ENCODE measurements at places on chromosomes 6 and 20.

GRCh38 chr6:157273756-157274470 lies 49.4 kb downstream of the TMEM242 start:
- no peak for DNase-seq

DNA sequence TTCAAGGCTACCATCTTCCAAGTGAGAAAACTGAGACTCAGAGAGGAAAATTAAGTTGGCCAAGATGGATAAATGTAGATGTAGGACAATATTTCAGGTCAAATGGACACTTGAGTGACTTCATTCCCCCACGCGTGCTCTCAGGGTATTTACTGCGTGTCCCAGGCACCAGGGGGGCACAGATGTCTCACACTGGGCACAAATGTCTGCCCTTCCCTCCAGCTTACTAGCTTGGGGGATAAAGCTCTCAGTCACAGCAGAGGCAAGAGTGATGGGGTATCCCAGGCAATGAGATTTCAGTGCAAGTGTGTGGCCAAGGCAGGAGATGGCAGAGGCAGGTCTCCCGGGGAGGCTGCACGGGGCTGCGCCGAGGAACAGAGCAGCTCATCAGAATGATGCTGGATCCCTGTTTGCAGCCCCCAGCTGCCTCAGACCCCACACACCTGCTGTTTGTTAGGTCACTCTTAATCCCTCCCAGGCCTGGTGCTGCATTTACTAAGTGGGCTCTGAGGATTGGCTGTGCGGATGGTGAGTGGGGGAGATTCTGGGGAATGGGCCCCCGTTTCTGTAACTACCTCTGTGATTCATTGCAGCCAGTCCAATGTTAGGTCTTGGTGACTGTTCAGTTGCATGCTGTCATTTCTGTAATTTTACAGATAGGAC lies 44.1 kb downstream of the PTK7 start:
- no peak for DNase-seq

- no peak for DNase-seq
These were observed 537.2 kb downstream of the PKHD1 start for GRCh38 chr6:51550243-51550642.

GRCh38 chr6:153526479-153526878 lies 395.4 kb upstream of the RGS17 start:
- DNase-seq: no peak

- no peak for DNase-seq
These were observed 106.9 kb downstream of the IPCEF1 start for GRCh38 chr6:154249499-154250298.

GRCh38 chr6:156933201-156934068 lies 156.3 kb downstream of the ARID1B start:
- no peak for DNase-seq

- DNase-seq: no peak
These were observed 267.9 kb upstream of the CITED2 start for GRCh38 chr6:139642346-139642745.

DNA sequence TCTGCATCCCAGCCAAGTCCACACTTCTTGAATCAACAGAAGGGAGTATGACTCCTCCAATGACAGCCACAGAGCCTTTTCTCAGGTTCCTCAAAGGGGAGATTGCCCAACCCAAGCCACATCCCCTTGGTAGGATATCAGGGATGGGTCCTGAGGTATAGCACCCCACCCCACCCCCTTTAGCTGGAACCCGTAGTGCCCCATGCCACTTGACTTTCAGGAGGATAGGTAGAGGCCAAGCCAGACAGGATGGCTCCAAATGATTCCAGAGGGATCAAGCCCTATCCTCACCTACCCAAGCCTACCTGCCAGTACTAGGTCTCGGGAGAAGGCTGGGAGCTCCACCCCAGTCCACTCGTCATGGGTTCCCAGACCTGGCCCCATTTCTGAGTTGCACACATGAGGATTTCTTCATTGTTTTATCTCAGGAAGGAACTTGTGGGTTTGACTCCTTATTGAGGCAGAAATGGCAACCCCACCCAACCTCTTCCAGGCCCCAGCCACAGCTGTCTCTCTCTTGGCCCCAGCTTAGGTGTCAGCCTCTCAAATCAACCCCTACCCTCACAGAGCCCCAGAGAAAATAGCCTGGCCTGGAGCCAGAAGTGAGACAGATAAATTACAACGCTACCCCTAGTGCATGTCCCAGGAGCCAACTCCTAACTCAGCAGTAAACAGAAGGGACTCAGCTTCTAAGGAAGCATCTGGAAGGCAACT lies 3.6 kb downstream of the CCND3 start:
- peak; percentile 67 for DNase-seq

DNA sequence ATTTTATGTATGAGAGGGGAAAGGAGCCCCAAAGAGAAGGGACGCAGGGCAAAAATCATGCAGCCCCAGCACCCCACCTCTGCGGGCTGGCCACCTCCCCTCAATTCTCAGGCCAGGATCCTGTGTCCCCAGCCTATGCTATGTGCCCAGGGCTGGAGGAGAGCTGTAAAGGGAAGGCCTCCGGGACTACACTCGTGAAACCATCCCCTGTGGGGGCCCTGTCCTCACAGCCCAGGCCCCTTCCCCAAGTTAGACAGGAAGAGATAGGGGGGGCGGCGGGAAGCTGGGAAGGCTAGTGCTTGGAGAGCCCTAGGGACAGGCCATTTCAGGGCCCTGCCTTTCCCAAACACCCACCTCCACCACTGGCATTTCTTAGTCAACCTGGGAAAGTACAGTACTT lies 1.4 kb upstream of the COL11A2 start:
- DNase-seq: no peak

- DNase-seq: no peak
These were observed 71.3 kb upstream of the TOX2 start for GRCh38 chr20:43843096-43843964.

DNA sequence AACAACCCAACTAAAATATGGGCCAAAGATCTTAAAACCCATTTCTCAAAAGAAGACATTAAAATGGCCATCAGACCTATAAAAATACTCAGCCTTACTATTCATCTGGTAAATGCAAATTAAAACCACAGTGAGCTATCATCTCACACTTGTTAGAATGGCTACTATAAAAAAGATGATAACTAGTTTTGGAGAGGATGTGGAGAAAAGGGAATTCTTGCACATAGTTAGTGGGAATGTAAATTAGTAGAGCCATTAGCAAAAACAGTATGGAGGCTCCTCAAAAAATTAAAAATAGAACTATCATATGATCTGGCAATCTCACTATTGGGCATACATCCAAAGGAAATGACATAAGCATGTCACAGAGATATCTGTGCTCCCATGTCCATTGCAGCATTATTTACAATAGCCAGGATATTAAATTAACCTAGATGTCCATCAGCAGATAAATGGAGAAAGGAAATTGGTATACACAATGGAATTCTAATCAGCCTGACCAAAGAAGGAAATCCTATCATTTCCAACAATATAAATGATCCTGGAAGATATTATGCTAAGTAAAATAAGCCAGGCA lies 2.9 kb downstream of the SIRPB1 start:
- DNase-seq: no peak
